ENCODE measurements at places on chromosomes 1 and 21.

DNA sequence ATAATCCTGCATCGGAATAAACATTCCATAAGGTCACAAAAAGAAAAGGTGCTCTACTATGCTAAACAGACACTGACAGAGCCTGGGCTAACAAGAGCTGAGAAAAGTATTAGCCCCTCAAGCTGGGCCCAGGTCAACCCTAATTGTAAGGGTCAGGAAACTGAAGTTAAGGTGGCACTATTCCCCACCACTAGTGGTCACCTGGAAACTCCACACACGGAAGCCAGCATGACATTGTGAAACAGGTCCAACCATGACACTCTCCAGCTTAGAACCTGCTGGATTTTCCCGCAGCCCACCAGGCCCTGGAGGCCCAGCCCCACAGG is 1.2 kb downstream of the PTTG1IP start:
- DNase-seq = no peak

GRCh38 chr1:41537788-41538351 is 53.4 kb upstream of the EDN2 start:
- DNase-seq = no peak

- DNase-seq = no peak
Observed at GRCh38 chr1:22339237-22339636, 112.4 kb upstream of the ZBTB40 start.

DNA sequence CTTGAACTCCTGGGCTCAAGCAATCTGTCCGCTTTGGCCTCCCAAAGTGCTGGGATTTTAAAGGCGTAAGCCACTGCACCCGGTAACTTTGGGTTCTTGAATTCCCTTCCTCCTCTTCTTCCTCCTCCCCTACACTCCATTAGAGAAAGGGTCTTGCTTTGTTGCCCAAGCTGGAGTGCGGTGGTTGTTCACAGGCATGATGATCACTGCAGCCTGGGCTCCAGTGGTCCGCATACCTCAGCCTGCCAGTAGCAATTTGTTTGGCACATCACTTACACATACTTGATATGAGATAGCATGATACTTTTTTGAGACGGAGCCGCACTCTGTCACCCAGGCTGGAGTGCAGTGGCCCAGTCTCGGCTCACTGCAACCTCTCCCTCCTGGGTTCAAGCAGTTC is 2.2 kb downstream of the DEGS1 start:
- no peak for DNase-seq

- no peak for DNase-seq
Observed at GRCh38 chr21:31258073-31258472, 86.0 kb downstream of the TIAM1 start.

- DNase-seq = no peak
Observed at GRCh38 chr1:109807822-109808680, 44.3 kb upstream of the EPS8L3 start.

- no peak for DNase-seq
Observed at GRCh38 chr1:26097696-26098095, 13.9 kb upstream of the PDIK1L start.

GRCh38 chr1:92755541-92756461 is 29.1 kb downstream of the EVI5 start:
- no peak for DNase-seq

DNA sequence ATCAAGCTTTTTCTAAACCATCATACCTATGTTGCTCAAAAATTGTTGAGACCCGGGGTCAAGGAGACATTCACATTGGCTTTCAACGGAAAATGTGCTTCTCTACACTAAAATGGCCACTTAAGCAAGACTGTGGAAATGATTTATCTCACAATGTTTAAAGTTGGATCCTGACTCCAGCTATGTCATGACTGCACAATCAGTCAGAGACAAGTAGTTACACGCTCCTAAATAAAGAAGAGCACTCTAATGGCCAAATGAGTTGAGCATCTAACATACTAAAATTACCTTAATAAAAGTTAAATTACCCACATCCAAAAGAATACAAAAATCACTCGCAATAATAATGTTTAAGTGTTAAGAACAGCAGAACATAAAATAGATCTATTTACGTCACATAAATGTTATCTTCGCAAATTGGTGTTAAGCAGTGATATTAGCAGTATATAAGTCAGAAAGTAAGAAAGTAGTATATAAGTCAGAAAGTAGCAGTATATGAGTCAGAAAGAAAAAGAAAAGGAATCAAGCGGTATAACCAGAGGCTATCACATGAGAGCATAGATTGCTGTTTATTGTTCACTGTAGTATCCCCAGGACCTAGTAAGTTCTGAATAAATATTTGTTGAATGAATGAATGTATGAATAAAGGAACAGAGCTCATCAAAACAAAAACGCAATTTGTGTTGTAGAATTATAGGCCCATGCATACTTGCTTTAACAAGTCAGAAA is 28.4 kb downstream of the ZNF281 start:
- DNase-seq = no peak

GRCh38 chr1:25728301-25728935 is 71.6 kb upstream of the SELENON start:
- no peak for DNase-seq

GRCh38 chr1:200934676-200935245 is 40.1 kb downstream of the INAVA start:
- no peak for DNase-seq

DNA sequence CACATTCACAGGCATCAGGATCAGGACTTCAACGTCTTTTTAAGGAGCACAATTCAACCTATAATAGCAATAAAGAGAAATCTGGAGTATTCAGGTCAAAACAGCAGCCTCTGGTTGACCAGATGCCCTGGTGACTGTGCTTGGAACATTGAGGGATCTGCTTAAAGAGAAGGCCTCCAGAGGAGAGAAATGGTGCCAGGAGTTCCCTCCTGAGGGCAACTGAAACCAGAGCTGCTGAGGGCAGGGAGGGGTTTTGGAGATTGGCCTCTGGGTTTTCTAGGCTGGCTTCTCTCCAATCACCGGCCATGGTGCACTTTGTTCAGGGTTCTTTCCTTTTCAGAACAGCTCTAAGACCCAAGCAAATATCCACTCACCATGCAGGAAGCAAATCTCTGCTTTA is 190.7 kb upstream of the KIAA0040 start:
- DNase-seq = no peak

GRCh38 chr1:153663211-153663610 is 4.7 kb downstream of the SNAPIN start:
- DNase-seq = no peak

DNA sequence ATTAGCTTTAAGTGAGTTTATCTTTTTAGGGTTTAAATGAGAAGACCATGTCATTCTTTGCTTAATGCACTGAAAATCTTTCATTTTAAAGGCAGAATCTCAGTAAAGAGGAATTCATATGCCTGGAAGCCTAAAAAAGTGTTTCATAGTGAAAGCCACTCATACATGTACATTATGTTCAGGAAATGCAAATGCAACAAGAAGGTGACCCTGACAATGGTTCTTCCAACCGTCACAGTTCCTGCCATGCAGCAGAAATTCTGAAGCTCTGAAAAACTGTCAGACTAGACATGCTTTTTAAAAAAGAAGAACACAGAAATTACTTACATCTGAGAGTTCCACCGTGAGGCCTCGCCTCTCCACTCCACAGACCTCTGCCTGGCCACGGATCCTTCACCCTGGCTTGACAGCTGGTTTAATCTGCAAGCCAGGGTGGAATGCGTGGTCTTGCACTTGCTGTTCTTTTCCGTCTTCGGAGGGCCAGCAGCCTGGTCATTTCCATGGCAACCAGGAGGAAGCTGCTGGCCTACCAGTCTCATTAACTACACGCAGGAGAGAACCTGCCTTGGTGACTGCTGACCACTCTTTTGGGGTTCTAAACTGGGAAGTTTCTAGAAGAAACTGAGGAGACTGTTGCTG is 41.8 kb upstream of the PAXBP1 start:
- no peak for DNase-seq

GRCh38 chr21:15301736-15302135 is 236.9 kb upstream of the NRIP1 start:
- DNase-seq = no peak

DNA sequence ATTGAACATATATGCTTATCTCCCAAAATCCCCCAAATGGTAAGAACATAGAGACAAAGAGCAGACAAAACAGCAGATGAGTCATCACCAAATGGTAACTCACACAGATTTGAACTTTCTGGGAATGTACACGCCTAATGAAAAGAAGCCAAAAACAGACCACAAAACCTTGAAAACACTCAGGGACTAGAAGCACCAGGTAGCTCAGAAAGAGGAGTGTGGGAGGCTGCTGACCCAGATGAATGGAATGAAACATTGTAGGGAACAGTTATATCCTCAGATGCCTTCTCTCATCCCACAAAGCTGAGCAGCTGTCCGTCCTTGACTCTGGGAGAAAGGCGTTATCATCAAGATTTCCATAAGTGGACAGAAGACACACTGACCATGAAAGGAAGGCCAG is 307.0 kb upstream of the USP25 start:
- no peak for DNase-seq

DNA sequence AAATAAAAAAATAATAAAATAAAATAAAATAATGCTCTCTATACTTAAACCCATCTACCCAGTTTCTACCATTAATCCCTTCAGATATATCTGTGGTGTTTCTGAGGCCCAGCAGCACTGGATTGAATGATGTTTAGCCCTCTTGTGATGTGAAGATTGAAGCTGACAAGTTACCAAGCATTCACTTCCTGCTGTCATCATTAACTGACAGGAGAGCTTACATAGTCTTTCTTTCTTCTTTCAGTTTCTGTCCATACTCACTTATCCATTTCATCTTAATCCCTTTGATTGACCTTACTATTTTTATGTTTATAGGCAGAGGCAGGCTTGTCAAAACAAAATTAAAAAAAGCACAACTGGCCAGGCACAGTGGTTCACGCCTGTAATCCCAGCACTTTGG is 38.8 kb upstream of the PGD start:
- DNase-seq = no peak

- DNase-seq = no peak
Observed at GRCh38 chr1:77509051-77509492, 173.4 kb downstream of the ZZZ3 start.

DNA sequence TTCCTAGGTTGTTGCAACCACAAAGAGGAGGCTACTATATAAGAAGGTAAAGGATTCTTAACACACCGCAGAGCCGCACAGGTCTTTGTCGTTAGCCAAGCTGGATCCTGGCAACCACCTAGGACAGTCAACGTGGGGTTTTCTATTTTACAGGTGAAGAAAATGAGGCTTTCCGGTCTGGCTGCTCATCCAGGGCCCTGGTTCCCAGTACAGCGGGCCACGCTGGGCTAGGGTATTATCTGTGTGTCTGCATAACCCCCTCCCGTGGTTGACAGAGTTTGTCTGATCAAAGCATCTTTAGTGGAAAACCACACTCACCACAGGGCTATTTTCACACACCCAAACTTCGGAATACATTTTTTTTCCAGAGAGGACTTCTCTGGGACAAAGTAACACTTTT is 39.0 kb upstream of the PDE9A start:
- DNase-seq = no peak
